ENCODE measurements at places on chromosomes 3 and 15. TPM values are rescaled to one million over a fixed set of nuclear protein-coding genes. Genes with fewer than 3 reads are reported as not detected.
A peak's percentile ranks its signal among the peaks of the same experiment; 100 is the strongest.

MYO5C gene
- total RNA-seq: 1.1 TPM

REC114 gene
- not detected for total RNA-seq

GABRR3 gene
- not detected for total RNA-seq

PROK2 gene
- not detected for total RNA-seq

GRM7 gene
- total RNA-seq: not detected

LDHAL6B gene
- not detected for total RNA-seq

CIB2 gene
- 1.6 TPM for total RNA-seq

GP5 gene
- 0.43 TPM for total RNA-seq

HTR3E gene
- total RNA-seq: not detected

- DNase-seq: peak; percentile 8
Measured at GRCh38 chr15:66253418-66254088, at the start of gene MEGF11. Gene MEGF11, minus strand, starts transcription at chr15:66253750. Its CDS starts 125,347 bp downstream, at chr15:66128403.

- no peak for DNase-seq
Measured at GRCh38 chr3:11244121-11244677, 28.0 kb upstream of the ATG7 start.

DNA sequence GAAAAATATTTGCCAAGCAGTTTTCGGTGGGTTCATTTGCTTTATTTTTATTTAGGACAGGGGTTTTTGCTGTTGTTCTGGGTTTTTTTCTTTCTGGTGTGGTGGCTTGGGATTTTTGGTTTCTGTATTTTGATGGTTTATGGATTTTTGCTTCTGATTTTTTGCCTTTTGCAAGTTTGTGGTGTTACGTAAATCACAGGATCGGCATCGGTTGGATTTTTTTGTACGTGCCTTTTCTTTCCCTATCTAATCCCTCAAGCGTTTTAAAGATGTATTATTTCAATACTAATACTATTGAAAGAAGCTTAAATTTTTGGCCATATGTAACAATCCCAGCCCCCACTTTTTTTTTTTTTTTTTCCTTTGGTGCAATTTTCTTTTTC, 782 bp upstream of the BCL6 start:
- DNase-seq: no peak

DNA sequence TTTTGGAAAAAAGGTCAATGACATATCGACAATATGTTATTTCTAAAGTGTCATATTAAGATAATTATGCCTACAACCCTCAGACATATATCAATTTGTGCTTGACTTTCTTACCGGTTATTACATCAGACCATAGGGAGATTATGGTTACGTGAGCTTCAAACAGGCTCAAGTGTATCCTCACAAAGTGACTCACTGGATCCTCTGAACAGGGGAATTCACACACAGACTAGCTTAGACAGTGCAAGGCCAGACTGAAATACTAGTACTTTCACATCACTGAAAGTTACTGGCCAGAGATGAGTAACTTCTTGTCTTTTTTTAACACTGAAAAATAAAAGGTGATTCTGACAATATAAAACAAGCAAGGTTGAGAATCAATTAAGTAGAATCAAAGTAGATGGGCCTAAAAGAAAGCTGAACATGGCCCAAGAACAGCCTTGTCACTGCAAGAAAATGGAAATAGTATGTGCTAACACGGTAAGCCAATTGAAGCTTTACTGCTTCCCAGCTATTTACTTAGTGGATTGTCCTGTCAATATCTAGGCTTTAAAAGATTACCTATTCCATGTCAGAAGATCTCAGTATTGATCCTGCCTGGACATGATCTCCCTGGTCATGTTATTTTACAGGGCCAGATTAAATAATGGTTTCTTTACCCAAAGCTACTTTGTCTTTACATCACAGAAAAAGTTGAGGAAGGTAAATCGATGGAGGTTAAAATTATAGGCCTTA, 848.6 kb downstream of the ROBO1 start:
- no peak for DNase-seq

DNA sequence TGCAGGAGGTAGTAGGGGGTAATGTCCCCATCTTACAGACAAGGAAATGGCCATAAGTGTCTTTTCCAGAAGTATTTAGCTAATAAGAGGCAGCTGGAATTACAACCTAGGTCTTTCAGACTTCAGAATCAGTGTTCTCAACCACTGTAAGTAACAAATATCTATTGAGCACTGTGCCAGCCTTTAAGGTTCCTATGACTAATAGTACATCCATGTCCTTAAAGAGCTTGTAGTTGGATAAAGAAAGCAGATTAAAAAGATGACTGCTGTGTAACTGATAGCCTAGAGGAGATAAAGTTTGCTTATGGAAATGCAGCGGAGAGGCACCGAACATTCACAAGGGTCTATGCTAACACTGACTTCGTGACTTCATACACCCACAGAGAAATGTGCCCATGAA, 136.0 kb downstream of the KCNMB2 start:
- DNase-seq: no peak

DNA sequence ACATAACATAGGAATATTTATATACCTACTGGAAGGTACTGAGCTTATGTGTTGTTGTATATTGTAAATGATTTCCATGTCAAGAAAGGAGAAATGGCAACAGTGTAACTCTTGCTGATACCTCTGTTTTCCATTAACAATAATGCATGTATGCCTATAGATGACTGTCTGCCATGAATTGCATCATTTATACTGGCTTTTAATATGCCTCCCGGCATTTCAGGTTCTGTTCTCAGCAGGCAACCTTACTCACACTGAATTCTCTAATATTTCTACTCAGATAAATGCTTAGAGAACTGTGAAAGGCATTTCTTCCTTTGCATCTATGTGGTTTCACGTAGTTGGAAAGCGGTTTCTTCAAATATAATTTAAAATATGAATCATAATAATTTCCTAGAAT, 41.8 kb downstream of the LEKR1 start:
- DNase-seq: no peak

GRCh38 chr15:90259524-90259923, 5.9 kb upstream of the NGRN start:
- no peak for DNase-seq

GRCh38 chr3:136543385-136543784, 208.8 kb downstream of the STAG1 start:
- DNase-seq: no peak

DNA sequence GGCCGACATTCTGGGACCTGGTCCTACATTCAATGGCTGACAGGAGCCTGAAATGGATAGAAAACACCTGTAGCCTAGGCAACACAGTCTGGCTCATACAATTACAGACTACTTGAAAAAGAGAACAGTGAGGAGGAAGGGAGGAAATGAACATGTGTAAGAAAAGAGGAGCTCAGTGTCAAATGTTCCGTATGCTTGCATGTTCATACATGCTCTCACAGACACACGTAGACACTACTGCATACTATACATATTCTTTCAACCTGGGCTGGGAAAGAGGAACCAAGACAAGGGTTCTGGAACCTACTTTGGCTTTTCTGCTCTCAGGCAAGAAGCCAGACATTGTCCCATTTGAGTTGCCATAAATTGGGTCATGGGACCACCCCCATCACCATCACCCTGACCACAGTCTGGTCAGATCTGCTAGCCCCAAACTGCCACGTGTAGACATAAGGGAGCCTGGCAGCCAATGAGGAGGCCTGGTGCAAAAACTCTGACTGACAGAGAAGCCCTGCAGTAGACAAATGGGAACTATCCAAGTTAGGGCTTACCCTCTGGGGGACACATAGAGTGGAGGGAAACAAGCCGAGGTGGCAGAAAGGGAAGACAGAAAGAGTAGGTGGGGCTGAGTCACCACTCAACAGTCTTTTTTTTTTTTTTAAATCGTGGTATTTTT, 310.0 kb downstream of the SHQ1 start:
- no peak for DNase-seq

DNA sequence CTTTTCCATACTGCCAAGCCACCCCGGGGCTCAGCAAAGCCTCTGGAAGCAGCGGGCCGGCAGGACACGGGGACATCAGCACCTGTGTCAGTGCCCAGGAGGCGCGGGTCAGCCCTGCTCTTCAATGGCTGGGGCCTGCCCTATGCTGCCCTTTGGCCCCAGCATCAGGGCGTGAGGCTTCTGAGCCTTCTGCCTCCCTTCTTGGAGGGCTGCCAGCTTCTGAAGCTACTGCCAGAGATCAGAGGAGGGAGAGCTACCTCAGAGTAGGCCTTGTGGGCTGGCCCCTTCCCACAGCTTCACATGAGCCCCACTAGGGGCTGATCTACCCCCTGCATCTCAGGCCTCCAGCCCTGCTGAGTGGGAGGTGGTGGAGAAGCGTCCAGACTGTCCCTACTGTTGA, 13.0 kb upstream of the TMEM115 start:
- DNase-seq: no peak

GRCh38 chr3:167650459-167650858, 3.3 kb downstream of the WDR49 start:
- DNase-seq: no peak

- DNase-seq: no peak
Measured at GRCh38 chr3:131582438-131582837, 79.7 kb upstream of the MRPL3 start.

DNA sequence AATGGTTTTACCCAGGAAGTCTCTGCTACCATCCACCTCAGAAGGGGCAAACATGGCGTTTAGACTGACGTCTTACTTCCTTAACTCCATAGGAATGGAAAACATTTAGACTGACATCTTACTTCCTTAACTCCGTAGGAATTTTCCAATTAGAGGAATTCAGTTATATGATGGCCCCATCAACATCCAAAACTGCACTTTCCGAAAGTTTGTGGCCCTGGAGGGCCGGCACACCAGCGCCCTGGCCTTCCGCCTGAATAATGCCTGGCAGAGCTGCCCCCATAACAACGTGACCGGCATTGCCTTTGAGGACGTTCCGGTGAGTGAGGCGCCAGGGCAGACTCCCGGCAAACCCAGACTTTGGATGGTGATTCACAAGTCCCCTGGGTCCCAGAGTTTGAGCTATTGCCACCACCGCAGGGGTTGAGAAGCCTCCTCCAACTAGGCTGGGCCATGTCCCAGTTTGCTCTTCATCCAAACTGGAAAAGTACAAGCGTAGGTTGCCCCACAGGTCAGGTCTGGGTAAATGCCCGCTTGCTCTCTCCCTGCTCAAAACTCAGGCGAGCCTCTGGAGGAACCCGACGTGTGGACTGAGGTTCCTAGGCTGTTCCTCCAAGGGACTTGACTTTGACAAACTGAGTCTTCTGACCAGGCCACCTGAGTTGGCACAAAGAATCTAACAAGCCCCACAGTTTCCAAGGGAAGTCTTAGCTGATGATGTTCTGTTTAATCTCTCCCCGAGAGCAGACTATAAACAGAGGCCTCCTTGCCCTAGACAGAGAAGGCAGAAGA, 57.7 kb downstream of the MESD start:
- no peak for DNase-seq

DNA sequence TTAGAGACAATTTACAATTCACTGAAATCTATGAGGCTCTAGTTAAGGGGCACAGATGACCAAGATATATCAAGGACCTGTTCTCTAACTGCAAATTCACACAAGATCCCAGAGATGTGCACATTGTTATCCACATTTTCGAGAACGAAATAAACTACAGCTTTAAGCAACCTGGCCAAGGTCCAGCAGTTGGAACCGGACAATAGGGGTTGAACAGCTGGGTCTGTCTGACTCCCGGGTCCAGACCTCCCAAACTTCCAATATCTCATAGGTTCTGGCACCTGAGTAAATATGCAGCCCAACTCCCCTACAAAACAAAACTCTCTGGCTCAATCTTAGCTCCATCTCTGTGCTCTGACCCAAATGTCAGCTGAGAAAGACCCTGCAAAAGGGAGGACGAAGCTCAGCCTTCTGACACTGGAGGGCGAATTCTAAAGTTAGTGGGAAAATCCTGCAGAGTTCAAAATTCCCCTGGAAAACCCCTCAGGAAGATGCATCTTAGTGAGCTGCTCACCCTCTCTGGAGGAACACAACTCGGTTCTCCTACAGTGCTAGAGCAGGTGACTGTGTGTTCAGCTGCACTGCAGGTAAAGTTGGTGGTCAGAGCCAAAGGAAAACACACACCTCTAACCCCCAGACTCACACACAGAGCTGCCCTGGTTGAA, 14.2 kb upstream of the SPATA12 start:
- DNase-seq: no peak

GRCh38 chr3:58528629-58529028, 8.4 kb downstream of the ACOX2 start:
- DNase-seq: no peak

DNA sequence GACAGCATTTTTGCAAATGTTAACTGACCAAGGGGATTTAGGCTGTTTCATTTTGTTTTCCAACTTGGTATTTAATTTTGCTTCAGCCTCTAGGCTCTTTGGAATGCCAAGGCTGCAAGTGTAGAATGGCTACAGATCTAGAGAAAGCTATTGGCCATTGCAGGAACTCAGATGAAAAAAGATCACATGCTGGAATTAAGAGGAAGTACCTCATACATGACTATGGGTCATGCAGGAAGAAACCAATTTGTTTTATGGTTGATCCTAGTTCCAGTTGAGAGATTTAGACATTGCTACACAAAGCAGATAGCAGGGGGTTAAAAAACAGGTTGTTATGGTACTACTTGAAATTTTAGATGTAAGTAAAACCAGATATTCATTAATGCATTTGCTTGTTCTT, 12.7 kb upstream of the CLDN16 start:
- DNase-seq: no peak

DNA sequence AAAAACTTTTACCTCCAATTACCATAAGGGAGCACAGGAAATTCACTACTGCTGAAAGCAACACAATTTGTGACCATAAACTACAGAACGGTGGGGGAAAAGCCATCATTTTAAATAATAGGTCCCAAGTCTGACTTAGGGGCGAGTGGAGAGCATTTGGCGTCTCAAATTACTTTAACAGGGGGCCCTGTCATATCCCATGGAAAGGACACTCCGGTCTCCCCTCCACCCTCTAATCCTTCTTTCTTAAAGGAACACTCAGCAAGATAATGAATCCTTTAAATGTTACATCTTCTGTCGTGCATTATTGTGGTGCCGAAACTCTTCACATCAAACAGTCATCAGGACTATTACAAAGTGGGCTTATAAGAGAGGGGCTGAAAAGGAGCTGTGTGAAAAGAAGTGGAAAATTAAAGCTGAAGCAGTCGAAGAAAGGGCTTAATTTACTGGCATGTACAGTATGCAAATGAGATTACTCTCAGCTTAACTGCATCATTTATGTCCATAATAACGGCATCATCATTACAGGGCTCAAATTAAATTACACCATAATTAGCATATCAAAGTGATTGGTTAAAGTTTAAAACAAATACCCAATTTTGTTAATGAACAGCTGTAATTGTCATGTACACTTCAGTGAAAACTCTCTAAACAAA, 342.2 kb downstream of the FOXP1 start:
- DNase-seq: no peak

GRCh38 chr3:112734171-112734570, 93.2 kb upstream of the CCDC80 start:
- DNase-seq: no peak

- DNase-seq: no peak
Measured at GRCh38 chr3:136296960-136297359, 46.8 kb downstream of the PCCB start.

DNA sequence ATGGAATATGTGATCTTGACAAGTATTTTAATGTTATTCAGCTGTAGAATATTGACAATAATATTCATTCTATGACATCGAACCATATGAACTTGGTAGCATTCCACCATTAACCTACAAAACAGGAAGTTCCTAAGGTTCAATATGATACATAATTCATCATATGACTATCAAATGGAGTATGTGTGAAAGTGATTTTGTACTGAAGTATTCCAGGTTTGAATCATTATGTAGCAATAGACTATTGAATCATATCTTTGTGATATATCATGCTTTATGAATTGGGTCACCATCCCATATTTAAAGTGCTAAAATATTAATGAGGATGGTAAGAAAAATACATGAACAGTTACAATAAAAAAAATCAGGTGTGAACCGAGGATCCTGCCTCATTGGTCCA, 95.1 kb downstream of the TP63 start:
- no peak for DNase-seq

Measured in activated naive CD4-positive, alpha-beta T cell treated with anti-CD3 and anti-CD28 coated beads, Interleukin-2, amount 50 U/mL, for 72 hours (primary cell).